ENCODE measurements at places on chromosomes 7 and 10.

- no peak for DNase-seq
Observed at GRCh38 chr10:86345859-86346798, 20.5 kb downstream of the GRID1 start.

- DNase-seq = no peak
Observed at GRCh38 chr10:34256216-34256615, 558.9 kb downstream of the PARD3 start.

- DNase-seq = no peak
Observed at GRCh38 chr7:33601101-33601500, 304.2 kb upstream of the BMPER start.

- no peak for DNase-seq
Observed at GRCh38 chr10:6465854-6466601, 114.0 kb downstream of the PRKCQ start.

DNA sequence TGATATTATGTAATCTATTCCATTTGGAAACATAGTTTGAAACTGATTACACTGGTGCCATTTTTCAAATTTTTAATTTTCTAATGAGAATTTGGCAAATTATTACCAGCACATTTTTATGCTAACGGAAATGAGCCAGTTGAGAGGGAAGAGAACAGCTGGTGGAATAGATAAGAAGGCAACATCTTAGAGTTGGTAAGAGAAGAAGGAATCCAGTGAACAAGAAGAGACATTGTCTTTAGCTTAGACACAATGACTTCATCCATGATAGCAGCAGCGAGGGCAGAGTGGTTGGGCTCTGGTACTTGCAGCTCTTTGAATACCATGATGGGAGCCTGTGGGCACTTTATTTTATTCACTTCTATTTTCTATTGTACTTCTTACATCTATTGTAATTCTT lies 89.6 kb downstream of the CHRM2 start:
- DNase-seq = no peak

DNA sequence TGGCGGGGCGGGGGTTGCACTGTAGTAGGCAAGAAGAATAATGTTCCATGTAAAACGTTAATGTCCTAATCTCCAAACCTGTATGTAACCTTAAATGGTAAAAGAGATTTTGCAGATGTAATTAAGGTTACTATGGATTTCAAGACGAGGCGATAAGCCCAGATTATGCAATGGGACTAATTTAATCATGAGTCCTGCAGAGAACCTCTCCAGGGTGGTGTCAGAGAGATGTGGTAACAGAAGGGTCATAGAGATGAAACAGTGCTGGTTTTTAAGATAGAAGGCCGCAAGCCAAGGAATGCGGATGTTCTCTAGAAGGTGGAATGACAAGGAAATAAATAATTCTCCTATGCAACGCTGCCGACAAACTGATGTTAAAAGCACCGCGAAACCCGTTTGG lies 57.1 kb downstream of the UBE3C start:
- DNase-seq = no peak
